ENCODE measurements at places on chromosomes 12 and 14.

DNA sequence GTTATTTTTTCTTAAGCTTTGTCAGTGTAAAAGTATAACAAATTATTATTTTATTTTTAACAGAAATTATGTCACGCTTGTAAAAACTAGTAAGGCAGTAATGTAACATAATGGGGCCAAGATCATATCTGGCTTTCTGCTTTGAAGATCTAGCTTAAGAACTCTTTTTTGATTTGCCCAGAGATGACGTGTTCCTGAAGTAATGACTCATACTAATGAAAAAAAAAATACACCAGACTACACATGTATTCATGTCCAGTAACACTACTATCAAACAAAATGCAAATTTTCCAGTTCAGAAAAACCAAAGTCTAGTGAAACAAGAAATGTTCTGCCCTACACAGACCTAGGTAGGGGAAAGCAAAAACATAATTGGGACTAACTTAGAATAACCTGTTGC lies 432.2 kb upstream of the ATXN7L3B start:
- DNase-seq, result no peak

DNA sequence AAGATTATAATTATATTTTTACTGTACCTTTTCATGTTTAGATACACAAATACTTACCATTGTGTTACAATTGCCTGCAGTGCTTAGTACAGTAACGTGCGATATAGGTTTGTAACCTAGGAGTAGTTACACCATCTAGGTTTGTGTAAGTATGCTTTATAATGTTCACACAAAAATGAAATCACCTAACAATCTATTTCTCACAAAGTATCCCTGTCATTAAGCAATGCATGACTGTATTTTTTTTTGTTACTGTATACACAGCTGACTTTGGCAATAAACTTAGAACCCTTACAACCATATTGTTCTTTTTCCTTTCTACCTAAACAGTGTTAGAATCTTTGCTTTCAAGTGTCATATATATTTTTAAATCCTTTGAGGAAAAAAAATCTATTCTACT lies 303.0 kb upstream of the E2F7 start:
- DNase-seq, result no peak

DNA sequence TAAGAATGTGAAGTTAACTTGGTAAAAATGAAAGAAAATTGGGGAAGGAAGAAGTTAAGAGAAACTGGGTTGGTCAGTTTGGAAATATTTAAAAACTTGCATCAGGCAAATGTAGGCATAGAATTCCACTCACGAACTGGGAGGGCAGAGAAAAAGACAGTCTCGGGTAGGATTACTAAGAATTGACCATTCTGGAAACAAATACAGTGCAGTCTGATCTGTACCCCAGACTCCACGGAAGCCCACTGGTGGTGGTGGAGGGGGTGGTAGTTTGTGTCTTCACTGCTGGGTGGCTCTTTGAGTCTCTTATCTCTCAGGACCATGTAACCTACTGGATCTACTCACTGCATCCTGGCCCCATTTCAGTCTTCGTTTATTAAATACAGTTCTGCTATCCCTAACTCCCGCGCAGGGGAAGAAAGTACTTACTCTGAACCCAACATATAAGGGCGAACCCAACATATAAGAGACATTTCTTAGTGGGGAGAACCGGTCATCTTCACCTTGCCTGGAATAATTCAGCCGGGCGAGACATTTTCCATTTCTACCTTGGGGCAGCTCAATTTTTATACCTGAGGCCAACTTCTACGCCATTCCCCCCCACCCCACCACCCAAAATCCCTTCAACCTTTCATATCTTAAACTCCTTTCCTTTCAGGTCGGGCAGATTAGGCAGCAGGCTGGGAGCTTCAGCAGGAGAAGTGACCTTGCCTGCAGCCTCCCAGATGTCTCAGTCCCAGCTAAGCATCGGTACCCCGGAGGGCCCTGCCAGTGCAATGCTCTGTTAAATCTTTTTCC lies 1.7 kb downstream of the SLC2A3 start:
- DNase-seq, result no peak

GRCh38 chr12:34389378-34390170 lies 367.3 kb downstream of the ALG10 start:
- DNase-seq, result no peak

- DNase-seq, result no peak
Measured at GRCh38 chr12:92619026-92619425, 83.8 kb upstream of the PLEKHG7 start.

- no peak for DNase-seq
Measured at GRCh38 chr14:28719130-28719529, 47.5 kb upstream of the FOXG1 start.

DNA sequence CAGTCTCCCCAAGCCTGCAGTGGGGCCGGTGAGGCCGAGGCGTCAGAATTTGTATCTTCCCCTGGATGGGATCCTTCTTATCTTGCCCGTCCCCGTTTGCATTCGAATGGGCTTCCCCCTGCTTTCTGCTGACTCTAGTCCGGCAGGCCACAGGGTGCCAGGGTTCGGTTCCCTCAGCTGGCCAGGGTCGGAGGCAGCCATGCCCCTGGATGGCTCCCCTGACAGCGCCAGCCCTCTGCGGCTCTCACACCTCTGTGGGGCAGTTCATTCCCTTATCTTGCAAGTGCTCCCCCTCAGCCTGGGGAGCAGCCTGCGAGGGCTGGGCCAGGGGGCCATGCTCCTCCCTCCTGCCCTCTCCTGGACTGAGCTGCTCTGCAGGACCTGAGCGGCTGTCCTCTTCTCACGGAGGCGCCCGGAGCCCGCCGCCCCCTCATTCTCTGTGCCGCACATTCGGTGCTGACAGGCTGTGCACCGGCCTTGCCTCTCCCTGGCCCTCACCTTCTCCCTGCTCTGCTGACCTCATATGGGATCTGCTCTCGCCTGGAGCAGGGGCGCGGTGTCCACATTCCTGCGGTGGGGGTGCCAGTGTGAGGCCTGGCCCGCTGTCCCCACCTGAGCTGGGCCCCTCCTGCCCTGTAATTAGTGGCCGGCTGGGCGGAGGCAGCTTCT lies 32.8 kb downstream of the KIF26A start:
- DNase-seq, result no peak

DNA sequence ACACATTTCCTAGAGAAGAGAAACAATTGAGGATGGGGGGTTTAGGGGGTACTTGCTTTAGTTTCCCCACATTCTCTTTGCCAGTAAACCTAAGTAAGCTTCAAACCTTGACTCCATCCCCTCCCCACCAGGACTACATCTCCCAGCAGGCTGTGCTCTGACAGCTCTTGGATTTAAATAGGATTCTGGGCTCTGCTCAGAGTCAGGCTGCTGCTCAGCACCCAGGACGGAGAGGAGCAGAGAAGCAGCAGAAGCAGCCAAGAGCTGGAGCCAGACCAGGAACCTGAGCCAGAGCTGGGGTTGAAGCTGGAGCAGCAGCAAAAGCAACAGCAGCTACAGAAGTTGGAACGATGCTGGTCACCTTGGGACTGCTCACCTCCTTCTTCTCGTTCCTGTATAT lies 20.6 kb downstream of the RDH12 start:
- no peak for DNase-seq

- DNase-seq, result no peak
Measured at GRCh38 chr12:53225635-53226424, 6.2 kb downstream of the RARG start.

GRCh38 chr12:16828891-16829290 lies 222.9 kb upstream of the LMO3 start:
- DNase-seq, result no peak

- peak; percentile 94 for DNase-seq
Measured at GRCh38 chr14:54652188-54652587, 85.3 kb downstream of the SAMD4A start.

DNA sequence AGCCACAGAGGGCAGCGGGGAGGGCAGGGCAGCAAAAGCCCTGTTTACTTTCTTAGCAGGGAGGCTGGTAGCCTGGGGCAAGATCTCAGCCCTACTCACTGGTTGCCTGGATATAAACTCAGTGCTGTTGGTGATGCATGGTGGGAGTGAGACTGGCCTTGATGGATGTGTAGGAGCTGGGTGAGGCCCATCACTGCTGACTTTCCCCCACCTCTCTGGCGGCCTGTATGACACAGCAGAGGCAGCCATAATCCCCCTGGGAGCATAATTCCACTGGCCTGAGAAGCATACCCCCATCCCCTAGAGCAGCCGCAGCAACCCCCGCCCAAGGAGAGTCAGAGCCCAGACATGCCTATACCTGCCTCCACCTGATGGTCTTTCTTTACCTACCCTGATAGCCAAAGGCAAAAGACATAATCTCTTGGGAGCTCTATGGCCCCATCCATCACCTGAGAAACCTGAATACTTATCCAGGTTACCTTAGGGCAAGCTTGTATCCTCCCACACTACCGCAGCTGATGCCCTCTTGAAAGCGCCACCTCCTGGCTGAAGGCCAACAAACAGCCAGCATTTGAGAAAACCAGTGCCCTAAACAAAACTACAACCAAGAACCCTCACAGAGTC lies 59.3 kb downstream of the DNAI7 start:
- DNase-seq, result no peak

DNA sequence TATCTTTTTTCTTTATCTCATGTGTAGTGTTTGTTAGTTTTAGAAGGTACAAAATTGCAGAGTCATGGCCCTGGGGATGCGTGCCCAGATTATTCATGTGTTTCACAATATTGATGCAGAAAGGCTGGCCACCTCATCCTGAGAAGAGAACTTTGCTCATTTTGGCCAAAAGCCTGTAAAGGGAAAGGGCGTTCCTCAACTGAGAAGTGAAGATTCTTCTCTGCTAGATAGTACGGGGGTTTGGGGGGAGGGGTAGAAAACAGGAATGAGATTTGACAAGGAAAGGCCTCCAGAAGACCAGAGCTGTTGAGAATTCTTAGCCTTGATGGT lies 1.7 kb downstream of the MGST1 start:
- DNase-seq, result peak; percentile 71

- DNase-seq, result no peak
Measured at GRCh38 chr12:116603546-116604177, 44.5 kb downstream of the MAP1LC3B2 start.
